Fibroblast of upper back skin (primary cell): ENCODE measurements at places on chromosomes 7 and 10.

GRCh38 chr7:158247758-158248487, 339.7 kb downstream of the PTPRN2 start:
- DNase-seq = no peak

GRCh38 chr10:11322698-11323097, 288.8 kb downstream of the USP6NL start:
- DNase-seq = no peak

DNA sequence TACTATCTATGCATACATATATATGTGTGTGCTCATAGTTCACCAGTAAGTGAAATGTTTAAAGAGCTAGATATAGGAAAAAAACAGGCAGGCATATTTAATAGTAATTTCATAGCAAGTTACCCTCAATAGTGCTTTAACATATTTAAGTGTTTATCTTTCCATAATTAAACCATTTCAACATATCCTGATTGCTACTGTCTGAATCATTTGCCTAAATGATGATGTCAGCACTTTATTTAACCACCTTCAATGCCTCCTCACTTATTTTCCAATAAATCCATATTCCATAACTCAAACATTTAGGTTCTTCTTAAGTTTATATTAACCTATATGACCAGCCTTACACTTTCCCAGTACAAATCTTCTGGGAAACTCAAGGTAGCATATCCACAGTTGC, 601.1 kb downstream of the ARL4A start:
- peak; percentile 16 for DNase-seq

DNA sequence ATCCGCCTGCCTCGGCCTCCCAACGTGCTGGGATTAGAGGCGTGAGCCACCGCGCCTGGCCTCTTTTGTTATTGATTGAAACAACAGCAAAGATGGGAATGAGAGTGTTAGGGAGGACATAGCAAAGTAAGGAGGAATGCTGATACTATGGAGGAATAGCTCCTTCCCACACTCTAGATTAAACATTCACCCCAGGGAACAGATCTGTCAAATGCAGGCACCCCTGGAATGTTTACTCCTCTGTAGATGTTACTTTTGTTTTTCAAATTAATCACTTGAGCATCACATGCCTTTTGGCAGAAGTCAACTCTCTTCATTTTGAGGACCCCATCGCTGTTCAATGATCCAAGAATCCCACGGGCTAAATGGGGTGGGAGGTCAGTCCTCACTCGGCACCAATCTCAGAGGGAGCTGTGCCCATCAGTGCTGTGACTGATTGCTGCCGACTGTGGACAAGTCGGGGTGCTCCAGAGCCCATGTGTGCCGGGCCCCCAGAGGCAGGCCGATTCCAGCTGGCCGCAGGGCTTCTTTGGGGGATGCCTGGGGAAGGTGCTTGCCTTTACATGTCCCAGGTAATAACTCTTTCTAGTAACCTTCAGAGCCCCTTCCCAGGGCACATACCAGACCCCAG, 10.2 kb upstream of the COBL start:
- no peak for DNase-seq

- DNase-seq = no peak
Measured at GRCh38 chr7:148589640-148590039, 926 bp upstream of the C7orf33 start.

DNA sequence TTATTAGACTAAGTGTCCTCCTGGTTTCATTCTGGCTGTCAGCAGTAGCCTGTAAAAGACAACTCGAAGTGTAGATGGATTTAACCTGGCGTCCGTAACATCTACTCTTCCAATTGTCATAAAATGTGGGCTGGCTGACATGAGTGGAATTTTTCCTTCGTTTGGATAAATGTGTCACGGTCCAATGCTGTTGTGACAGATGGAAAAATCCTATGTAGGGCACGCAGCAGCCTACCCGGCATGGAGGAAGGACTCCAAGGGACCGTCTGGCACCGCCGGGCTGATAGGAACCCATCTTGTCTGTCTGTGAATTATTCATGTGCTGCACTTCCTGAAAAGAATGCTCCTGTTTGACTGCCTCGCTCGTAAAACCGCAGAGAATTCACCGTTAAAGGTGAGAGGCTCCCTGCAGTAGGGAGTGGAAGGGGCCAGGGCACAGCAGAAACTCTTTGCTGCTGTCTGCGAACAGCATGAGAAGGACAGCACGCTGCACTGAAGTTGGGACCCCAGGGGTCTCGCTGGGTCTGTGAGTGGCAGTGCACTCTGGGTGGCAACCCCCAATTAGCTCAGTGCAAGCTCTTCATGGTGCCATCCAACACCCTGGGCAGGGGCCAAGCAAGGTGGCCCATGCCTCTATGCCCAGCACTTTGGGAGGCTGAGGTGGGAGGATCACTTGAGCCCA, 1.6 kb upstream of the ORAI2 start:
- no peak for DNase-seq

GRCh38 chr7:104035351-104035750, 45.9 kb upstream of the RELN start:
- DNase-seq = no peak

- peak; percentile 47 for DNase-seq
Measured at GRCh38 chr10:50937230-50937907, 51.9 kb upstream of the A1CF start.

- peak; percentile 69 for DNase-seq
Measured at GRCh38 chr10:30557884-30558283, 71.7 kb downstream of the LYZL2 start.

- peak; percentile 33 for DNase-seq
Measured at GRCh38 chr10:119770928-119771327, 45.1 kb downstream of the INPP5F start.

DNA sequence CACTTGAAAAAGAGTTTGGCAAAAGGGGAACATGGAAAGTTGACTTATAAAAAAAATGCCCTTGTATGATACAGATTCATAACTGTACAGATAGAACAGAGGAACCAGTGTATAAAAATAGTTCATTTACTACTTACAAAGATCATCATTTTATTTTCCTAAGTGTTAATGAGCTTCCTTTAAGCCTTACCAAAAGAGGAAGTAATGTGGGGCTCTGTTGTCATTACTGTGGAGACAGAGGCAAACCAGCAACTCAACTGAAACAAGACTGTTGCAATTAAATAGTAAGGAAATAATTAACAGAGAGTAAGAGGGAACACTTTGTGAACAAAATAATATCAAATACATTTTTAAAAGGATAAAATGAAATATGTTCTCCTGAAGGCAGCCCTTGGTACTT, 526.2 kb upstream of the ADARB2 start:
- no peak for DNase-seq

- no peak for DNase-seq
Measured at GRCh38 chr7:32063614-32064013, 6.6 kb downstream of the PDE1C start.

- no peak for DNase-seq
Measured at GRCh38 chr7:142876991-142877910, 8.3 kb downstream of the TRPV6 start.

- DNase-seq = no peak
Measured at GRCh38 chr10:49089152-49089551, 26.2 kb downstream of the VSTM4 start.

- DNase-seq = no peak
Measured at GRCh38 chr7:80619741-80620140, 18.7 kb upstream of the CD36 start.

GRCh38 chr7:55533729-55534080, 38.6 kb downstream of the VOPP1 start:
- DNase-seq = no peak

DNA sequence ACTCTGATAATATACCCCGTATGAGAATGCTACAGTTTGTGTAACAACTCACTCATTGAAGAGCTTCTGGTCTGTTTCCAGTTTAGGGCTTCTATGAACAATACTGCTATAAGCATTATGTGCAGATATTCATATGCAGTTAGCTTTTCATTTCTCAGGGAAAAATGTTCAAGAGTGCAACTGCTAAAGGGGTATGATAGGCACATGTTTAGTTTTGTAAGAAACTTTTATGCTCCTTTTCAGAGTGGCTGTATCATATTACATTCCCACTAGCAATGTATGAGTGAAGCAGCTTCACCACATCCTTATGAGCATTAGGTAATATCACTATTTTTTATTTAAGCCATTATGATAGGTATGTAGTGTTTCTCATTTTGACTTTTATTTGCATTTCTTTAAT, 182.6 kb upstream of the CXCL12 start:
- DNase-seq = peak; percentile 53

- no peak for DNase-seq
Measured at GRCh38 chr10:52376694-52377354, 62.7 kb downstream of the DKK1 start.

GRCh38 chr10:35409094-35409582, 72.8 kb downstream of the CCNY start:
- DNase-seq = peak; percentile 76

DNA sequence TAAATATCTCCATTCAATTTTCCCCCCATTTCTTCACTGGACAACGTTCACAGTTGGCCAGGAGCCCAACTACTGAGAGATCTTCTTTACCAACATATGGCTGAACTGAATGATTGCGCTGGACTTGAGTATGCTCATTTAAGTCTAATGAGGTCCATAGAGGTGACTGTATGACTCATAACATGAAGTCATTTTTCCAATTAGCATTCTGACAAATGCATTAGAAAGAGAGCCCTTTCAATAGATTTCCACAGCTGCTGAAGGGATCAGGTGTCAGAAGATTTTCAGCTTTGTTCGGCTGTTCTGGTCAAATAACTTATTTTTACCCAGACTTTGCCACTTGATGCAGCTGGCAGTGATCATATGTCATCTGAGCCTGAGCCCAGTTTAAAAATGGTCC, 438.0 kb downstream of the ETV1 start:
- DNase-seq = peak; percentile 15

DNA sequence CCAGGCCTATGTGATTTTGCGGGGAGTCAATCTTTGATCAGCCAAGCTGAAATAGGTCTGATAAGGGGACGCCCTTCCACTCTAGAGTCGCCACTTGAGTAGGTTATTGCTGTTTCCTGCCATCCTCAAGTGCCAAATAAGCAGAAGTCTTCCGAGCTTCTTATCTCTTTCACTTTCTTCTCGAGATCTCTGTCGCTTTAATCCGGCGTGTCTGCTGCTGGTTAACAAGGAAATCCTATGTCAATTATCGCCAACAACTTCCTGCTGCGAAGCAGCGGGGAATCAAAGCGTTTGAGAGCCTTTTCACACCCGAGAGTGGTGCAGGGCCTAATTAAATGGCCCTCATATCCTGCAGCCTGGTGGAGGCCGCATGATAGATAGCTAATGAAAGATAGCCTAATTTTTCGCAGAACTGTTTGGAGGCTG, 215.9 kb downstream of the RAB11FIP2 start:
- DNase-seq = no peak

DNA sequence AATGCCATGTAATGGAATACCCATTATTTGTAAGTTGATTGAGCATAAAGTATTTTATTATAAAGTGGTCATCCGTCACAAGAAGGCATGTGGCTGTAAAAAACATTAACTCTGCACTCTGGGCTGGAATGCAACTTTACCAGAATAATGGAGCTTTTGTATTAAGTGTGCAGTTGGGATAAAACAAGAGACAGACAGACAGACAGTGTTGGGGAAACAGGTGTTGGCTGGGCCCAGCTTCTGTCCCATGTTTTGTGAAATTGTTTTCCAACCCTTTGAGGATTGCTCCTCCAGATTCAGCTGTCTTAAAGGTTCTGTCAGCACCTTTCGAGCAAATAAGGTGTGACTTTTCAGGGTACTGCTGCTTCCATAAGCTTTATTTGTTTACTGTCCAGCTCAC, 67.9 kb upstream of the NFKB2 start:
- DNase-seq = no peak

- DNase-seq = no peak
Measured at GRCh38 chr7:156566812-156567549, 73.6 kb upstream of the RNF32 start.

- no peak for DNase-seq
Measured at GRCh38 chr10:131785121-131785460, 115.7 kb upstream of the PPP2R2D start.

DNA sequence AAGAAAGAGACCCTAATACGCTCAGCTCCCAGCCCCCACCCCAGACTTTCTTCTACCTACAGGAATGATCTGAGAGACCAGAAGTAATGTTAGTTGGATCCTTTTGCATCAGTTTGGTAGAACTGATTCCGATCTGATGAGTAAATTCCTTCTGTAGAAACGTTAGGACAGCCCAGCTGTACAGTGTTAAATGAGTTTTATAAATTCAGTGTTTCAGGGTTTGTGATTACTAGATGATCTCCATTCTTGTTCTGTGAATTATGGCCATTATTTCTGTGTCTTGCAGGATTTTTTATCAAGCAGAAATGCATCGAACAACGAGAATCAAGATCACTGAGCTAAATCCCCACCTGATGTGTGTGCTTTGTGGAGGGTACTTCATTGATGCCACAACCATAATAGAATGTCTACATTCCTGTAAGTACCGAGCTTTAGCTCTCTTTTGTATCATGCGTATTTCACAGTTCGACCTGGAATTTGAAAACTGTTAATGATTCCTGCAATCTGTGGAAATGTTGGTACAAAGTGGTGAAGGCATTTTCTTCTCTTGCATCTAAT, 5.3 kb downstream of the BMI1 start:
- DNase-seq = no peak

DNA sequence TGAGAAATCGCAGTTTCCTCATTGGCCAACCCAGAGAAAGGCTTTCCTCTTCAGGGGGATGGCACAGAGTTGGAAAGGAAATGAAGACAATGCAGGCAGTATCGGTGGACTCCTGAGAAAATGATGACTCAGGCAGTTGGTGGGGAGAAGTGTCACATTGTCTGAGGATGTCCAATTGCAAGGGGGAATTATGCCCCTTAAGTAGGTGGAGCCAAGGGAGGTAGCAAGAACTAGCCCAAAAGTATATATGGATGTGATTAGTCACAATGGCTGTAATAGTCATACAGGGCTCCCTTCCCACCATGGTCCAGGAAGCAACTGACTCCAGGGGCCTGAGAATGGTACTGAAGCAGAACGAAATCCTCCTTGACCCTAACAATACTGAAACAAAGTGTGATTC, 58.3 kb upstream of the EGFR start:
- DNase-seq = peak; percentile 19

DNA sequence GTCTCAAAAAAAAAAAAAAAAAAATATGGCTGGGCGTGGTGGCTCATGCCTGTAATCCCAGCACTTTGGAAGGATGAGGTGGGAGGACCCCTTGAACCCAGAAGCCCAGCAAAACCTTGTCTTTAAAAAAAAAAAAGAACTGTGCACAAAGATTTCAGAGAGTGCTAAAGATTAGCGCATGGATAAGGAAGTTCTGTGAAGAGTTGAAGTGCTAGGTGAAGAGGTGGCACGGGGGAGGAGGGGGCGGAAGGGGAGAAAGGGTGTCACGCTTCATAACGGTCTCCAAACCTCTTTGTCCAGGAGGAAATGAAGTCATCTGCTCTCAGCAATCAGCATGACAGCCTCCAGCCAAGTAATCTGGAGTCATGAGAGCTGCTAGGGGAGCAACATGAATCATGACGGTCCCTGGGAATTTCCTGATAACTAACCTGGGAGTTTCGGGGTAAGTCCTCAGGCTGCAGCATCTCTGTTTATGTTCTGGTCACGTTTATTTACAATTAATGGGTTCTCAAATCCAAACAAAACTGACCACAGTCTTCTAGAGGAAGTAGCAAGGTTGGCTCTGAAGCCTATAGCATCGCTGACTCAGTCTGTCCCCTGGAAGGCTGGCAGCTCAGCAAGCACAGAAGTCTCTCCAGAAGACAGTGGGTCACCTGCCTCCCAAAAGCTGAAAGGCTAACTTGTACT, 1.9 kb upstream of the PLAU start:
- DNase-seq = peak; percentile 92
